ENCODE measurements at places on chromosomes 13 and 19. TPM values are rescaled to one million over a fixed set of nuclear protein-coding genes. Genes with fewer than 3 reads are reported as not detected.

- DNase-seq, result no peak
- H3K4me3 ChIP-seq, result no peak overlapping the region
- no peaks in the 10 kb centered on the region for H3K27me3 ChIP-seq
- no peak overlapping the region for H3K27ac ChIP-seq
- H3K4me1 ChIP-seq, result no peaks in the 10 kb centered on the region
Measured at GRCh38 chr19:8108560-8109445, 40.6 kb downstream of the FBN3 start.

GRCh38 chr13:37587236-37587635, 11.3 kb downstream of the POSTN start:
- no peaks in the 10 kb centered on the region for H3K36me3 ChIP-seq
- no peak overlapping the region for H3K27ac ChIP-seq
- no peak for DNase-seq

- no peak overlapping the region for H3K27ac ChIP-seq
- no peaks in the 10 kb centered on the region for H3K27me3 ChIP-seq
Measured at GRCh38 chr13:45995245-45995644, 57.3 kb downstream of the ZC3H13 start.

DNA sequence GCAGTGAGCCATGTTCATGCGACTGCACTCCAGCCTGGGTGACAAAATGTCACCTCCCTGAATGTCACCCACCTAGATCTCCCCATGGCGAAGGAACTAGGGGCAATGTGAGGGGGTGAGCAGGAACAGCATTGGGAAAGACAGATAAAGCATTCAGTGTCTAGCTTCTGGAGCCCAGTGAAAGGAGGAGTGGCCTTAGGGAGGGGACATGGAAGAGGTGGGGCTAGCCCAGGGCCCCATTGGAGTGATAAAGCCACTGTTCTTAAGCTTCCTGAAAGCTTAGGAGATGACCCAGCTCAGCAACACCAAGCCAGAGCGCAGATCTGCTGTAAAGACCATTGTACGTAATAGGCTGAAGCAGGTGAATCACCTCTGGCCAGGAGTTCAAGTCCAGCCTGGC, 13.0 kb upstream of the KCNN1 start:
- H3K27me3 ChIP-seq, result peaks cover 52% of the 10 kb centered on the region
- no peaks in the 10 kb centered on the region for H3K36me3 ChIP-seq
- no peak overlapping the region for H3K4me3 ChIP-seq

GRCh38 chr13:43081866-43082265, 58.5 kb downstream of the DNAJC15 start:
- DNase-seq, result no peak
- peaks cover 93% of the 10 kb centered on the region for H3K36me3 ChIP-seq
- H3K27ac ChIP-seq, result no peak overlapping the region
- H3K4me1 ChIP-seq, result peaks cover 8% of the 10 kb centered on the region

DNA sequence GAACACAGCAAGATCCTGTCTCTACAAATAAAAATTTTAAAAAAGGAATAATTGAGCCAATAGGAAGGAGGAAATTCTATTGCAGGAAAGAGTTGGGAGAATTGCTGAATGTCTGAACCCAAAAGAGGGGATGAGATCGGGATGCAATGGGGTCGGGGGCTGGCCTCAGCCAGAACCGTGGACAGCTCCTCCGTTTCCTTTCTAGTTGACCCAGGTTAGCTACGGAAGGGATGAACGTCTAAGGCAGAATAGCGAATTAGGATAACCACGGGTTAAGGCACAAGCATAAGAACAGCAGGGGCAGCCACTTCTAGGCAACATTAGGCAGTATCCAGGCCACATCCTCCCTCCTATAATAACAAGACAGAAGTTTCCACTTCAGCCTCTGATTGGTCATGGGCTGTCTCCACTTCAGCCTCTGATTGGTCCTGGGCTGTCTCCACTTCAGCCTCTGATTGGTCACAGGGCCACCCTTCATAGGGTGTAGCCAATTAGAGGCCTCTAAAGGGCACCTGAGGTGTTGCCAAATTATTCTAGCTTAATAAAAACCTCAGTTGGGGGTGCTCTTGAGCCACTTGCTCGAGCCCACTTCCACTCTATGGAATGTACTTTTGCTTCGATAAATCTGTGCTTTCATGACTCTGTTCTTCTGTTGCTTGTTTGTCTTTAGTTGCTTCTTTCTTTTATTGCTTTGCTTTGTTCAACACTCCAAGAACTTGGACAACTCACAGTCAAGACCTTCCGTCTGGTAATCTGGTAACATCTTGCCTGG, 24.9 kb upstream of the TPM4 start:
- no peaks in the 10 kb centered on the region for H3K4me1 ChIP-seq
- no peak overlapping the region for H3K27ac ChIP-seq
- H3K27me3 ChIP-seq, result no peaks in the 10 kb centered on the region
- H3K4me3 ChIP-seq, result no peak overlapping the region
- no peaks in the 10 kb centered on the region for H3K36me3 ChIP-seq
- DNase-seq, result peak; percentile 73

DNA sequence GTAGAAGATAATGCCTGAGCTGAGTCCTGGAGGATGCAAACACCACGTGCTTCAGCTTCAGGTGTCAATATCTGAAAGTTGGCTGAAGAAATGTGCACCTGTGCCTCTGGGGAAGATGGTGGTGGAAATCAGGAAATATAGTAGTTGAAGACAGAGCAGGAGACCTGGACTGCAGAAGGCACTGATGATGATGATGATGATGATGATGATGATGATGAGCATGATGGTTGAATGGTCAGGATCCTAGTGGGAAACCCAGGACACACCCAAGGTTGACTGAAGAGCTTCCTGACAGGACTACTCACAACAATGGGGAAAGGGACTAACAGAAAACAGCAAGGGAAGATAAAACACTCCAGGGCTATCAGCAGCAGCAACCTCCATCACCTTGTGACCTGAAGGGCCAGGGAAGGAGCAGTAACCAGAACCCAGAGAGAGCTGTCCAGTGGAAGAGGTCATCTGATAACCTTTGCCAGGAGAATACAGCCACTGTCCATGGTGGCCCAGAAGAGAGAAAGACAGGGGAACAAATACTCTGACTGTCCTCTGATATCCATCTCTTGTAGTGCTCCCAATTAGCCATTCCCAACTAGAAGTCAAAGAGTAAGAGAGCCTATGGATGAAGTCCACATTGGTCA, 170.3 kb downstream of the TSHZ3 start:
- no peaks in the 10 kb centered on the region for H3K27me3 ChIP-seq
- H3K4me3 ChIP-seq, result no peak overlapping the region
- no peaks in the 10 kb centered on the region for H3K36me3 ChIP-seq
- no peaks in the 10 kb centered on the region for H3K4me1 ChIP-seq
- no peak for DNase-seq

ELSPBP1 gene
- not detected for total RNA-seq

IZUMO2 gene
- total RNA-seq, result 0.79 TPM

FCAR gene
- total RNA-seq, result not detected

LILRB1 gene
- total RNA-seq, result not detected
